Pulmonary artery endothelial cell (primary cell): ENCODE measurements at places on chromosomes 7 and 10. TPM values are rescaled to one million over a fixed set of nuclear protein-coding genes. Genes with fewer than 3 reads are reported as not detected.

DNA sequence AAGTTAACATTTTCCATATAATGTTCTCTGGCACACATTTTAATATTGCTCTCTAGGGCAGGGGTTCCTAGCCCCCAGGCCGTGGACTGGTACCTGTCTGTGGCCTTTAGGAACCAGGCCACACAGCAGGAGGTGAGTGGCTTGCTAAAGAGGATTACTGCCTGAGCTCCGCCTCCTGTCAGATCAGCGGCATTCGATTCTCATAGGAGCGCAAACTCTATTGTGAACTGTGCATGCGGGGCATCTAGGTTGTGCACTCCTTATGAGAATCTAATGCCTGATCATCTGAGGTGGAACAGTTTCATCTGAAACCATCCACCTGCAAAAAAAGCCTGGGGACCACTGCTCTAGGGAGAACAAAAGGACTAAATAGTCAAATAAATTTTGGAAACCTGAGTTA is 65.7 kb downstream of the EXOC6 start:
- no peak for DNase-seq

Gene TMEM236
- total RNA-seq, result 0.07 and 0.11 TPM in 2 replicates

- no peak for DNase-seq
Observed at GRCh38 chr10:11908536-11908935, 85.4 kb downstream of the PROSER2 start.

Gene SORBS1
- total RNA-seq, result 0.26 and 3.9 TPM in 2 replicates

DNA sequence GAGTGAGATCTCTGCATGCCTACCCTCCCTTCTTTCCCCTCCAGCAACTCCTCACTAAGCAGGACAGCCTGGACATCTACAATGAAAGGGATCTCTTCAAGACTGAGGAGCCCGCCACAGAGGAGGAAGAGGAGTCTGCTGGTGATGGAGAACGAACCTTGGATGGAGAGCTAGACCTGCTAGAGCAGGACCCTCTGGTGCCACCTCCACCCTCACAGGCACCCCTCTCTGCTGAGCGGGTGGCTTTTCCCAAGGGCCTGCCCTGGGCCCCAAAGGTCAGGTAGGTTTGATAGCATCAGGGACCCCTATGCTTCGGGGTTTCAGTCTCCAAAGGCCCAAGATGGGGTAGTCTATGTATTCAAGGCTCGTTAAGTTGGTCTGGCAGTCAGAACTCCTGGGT is 23.9 kb downstream of the STRIP2 start:
- no peak for DNase-seq

- no peak for DNase-seq
Observed at GRCh38 chr10:34241226-34242000, 573.7 kb downstream of the PARD3 start.
